ENCODE measurements at places on chromosomes 3 and 15. TPM values are rescaled to one million over a fixed set of nuclear protein-coding genes. Genes with fewer than 3 reads are reported as not detected.

DNA sequence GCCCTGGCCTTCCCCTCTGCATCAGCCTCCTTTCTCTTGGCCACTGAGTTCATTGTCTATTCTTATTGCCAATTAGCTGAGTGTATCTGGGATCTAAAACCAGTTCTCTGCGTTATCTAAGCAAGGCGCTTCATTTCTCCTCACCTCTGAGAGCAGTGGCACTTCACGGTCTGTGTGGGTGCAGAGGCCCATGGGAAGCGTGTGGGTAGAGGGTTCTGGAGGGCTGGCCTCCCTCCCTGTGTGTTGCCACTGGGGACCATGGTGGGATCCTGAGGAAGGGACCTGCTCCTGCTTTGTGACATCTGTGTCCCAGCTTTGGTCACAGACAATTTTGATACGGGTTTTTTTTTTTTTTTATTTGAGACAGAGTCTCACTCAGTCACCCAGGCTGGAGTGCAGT, 32.7 kb downstream of the EDEM1 start:
- H3K4me1 ChIP-seq = no peaks in the 10 kb centered on the region
- no peak overlapping the region for H3K27ac ChIP-seq
- no peaks in the 10 kb centered on the region for H3K27me3 ChIP-seq
- peaks cover 4% of the 10 kb centered on the region for H3K36me3 ChIP-seq
- no peak for DNase-seq

- H3K27ac ChIP-seq = no peak overlapping the region
- no peaks in the 10 kb centered on the region for H3K27me3 ChIP-seq
- no peak for DNase-seq
- H3K36me3 ChIP-seq = no peaks in the 10 kb centered on the region
Observed at GRCh38 chr15:57048930-57049549, 130.6 kb downstream of the TCF12 start.

- H3K27me3 ChIP-seq = no peaks in the 10 kb centered on the region
- peak overlapping the region; percentile 45 for H3K27ac ChIP-seq
Observed at GRCh38 chr15:80679804-80680175, 15.3 kb upstream of the ABHD17C start.

GRCh38 chr15:69443032-69443611, 9.5 kb upstream of the RPLP1 start:
- H3K27me3 ChIP-seq = no peaks in the 10 kb centered on the region
- H3K4me1 ChIP-seq = no peaks in the 10 kb centered on the region
- no peak overlapping the region for H3K27ac ChIP-seq
- H3K4me3 ChIP-seq = no peak overlapping the region
- H3K36me3 ChIP-seq = no peaks in the 10 kb centered on the region

The NOX5 gene
- total RNA-seq = 2.6 TPM

The RBM15B gene
- total RNA-seq = 28.7 TPM

The FRMD5 gene
- total RNA-seq = not detected

- H3K4me3 ChIP-seq = peak overlapping the region; percentile 93
- no peak for DNase-seq
- H3K27me3 ChIP-seq = no peaks in the 10 kb centered on the region
- H3K36me3 ChIP-seq = no peaks in the 10 kb centered on the region
- H3K4me1 ChIP-seq = peaks cover 3% of the 10 kb centered on the region
- peak overlapping the region; percentile 46 for H3K27ac ChIP-seq
Observed at GRCh38 chr3:4494895-4495264, 1.7 kb downstream of the ITPR1 start.

The CCR2 gene
- total RNA-seq = 2.0 TPM

The PRTG gene
- total RNA-seq = 11.6 TPM

GRCh38 chr15:47383801-47384200, 333.5 kb upstream of the SEMA6D start:
- peak overlapping the region; percentile 48 for H3K27ac ChIP-seq
- H3K27me3 ChIP-seq = no peaks in the 10 kb centered on the region

GRCh38 chr3:16369885-16370284, 104.9 kb downstream of the OXNAD1 start:
- H3K4me1 ChIP-seq = no peaks in the 10 kb centered on the region
- H3K36me3 ChIP-seq = no peaks in the 10 kb centered on the region
- no peak for DNase-seq
- H3K4me3 ChIP-seq = no peak overlapping the region
- H3K27ac ChIP-seq = no peak overlapping the region
- no peaks in the 10 kb centered on the region for H3K27me3 ChIP-seq

DNA sequence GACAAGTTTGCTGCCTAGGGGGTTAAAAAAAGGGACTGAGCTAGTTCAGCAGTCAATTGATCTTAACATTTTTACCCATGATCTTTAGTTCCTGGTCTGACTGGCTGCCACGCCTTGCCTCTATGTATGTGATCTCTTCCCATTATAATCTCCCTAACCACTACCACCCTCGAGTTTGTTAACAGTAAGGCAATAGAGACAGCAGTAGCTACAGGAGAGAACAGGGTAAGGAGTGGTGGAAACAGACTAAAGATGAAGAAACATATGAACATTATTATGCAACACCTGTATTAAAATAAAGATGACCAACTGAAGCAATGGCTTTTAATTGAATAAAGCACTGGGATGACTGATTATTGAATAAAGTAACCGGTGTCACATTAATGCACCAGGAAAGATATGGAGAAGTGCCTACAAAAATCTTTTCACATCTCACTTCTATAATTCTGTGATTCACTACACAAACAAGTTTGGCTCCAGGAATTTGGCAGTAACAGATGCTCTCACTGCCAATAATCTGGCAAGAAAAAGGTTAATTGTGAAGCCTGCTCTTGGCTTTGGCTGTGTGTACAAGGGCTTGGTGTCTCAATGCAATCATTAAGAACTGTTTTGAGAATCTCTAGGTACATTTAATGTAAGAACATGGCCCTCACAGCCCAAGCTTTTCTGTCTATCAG, 95.7 kb downstream of the HHLA2 start:
- H3K4me1 ChIP-seq = no peaks in the 10 kb centered on the region
- no peak overlapping the region for H3K27ac ChIP-seq
- H3K36me3 ChIP-seq = no peaks in the 10 kb centered on the region
- H3K27me3 ChIP-seq = no peaks in the 10 kb centered on the region
- DNase-seq = no peak

The CSTA gene
- 40.3 TPM for total RNA-seq

GRCh38 chr3:64151342-64151871, 73.9 kb downstream of the PRICKLE2 start:
- no peak overlapping the region for H3K4me3 ChIP-seq
- no peak for DNase-seq
- no peaks in the 10 kb centered on the region for H3K27me3 ChIP-seq
- no peaks in the 10 kb centered on the region for H3K4me1 ChIP-seq
- H3K27ac ChIP-seq = peak overlapping the region; percentile 84

DNA sequence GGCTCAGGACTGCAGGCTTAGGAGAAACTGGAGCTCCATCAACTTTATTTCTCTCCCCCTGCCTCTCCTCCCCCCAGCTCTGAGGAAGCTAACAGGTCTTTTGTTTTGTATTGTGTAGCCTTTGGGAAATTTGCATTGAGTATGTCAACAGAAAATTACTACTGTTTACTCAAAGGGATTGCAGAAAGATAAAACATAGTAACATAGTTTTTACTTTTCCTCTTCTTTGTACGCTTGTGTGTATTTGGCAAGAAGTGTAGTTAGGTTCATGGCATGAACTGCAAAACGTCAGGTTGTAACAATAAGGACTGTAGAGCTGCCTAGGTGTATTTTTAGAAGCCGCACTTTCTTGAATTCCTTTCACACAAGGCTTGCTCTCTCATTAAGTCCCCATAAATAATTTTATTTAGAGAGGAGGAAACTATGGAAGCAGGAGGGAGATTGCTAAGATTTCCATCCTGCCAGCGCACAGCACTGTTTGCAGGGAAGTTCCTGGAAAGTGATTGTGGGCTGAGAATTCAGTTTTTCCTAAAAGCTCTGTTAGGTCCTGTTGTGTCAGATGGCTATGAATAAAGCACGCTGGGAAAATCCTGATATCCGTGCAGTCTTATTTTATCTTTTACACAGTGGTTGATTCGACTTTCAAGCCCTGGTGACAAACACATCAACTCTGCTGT, 21.1 kb upstream of the SATB1 start:
- peaks cover 24% of the 10 kb centered on the region for H3K27me3 ChIP-seq
- H3K27ac ChIP-seq = no peak overlapping the region
- H3K36me3 ChIP-seq = no peaks in the 10 kb centered on the region

DNA sequence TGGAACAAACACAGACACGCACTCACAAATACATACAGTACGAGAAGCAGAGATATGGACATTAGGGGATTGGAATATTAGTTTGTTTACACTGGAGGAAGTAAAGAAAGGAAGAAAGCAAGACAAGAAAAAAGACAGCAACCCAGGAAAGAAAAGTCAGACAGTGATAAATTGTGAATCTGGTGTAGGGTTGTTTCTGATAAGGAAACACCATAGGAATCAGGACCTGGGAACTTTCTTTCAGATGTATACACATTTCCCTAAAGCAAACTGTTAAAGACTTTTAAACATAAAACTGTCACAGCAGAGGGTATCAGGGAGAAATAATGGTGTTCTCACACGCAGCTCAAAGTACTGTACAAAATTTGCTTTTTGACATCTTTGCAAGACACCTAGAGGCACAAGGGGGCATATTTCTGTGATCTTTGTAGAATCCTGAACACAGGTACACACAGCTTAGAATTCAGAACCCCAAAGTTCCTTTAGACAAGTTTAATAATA, 153.7 kb downstream of the TUSC7 start:
- no peak overlapping the region for H3K27ac ChIP-seq
- H3K36me3 ChIP-seq = no peaks in the 10 kb centered on the region
- no peaks in the 10 kb centered on the region for H3K4me1 ChIP-seq
- no peaks in the 10 kb centered on the region for H3K27me3 ChIP-seq

The SNTN gene
- total RNA-seq = not detected

The INKA1 gene
- 4.5 TPM for total RNA-seq

DNA sequence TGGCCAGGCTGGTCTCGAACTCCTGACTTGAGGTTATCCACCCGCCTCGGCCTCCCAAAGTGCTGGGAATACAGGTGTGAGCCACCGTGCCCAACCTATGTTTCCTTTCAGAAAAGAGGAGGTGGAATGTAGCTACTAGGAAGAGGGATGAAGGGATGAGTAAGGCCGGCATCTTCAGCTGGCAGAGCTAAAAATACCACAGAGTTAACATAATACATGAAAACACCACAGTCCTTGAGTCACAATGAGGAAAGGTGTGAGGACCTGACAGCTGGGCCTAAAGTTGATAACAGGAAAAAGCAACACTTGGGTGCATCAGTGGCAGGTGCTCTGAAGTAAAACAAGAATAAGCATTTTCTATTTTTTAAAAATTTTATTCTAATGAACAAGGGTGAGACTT, 392.2 kb downstream of the DIPK2A start:
- H3K36me3 ChIP-seq = no peaks in the 10 kb centered on the region
- no peak for DNase-seq
- H3K27ac ChIP-seq = no peak overlapping the region
- no peaks in the 10 kb centered on the region for H3K4me1 ChIP-seq

All from breast epithelium (tissue), 4 donors.